K562 (cell line): ENCODE measurements at places on chromosomes 16 and 17.

DNA sequence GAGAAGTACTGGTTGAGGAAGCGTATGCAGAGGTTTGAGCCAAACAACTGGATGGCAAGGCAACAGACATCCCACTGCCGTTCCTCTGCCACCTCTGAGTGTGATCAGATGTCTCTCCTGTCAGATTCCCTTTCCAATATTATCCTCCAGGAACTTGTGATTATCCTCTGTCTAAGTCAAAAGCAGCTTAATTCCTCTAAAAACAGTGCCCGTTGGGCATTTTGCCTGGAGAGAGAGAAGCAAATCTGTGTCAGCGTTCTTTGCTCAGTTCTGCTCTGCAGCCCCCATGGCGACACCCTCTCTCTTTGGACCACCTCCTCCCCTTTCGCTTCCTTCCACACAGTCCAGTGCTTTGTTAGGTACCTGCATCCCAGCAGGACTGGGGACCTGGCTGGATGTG is 56.1 kb upstream of the TBX2 start:
- DNase-seq = no peak

GRCh38 chr17:56652628-56653027 is 59.1 kb downstream of the NOG start:
- no peak for DNase-seq

DNA sequence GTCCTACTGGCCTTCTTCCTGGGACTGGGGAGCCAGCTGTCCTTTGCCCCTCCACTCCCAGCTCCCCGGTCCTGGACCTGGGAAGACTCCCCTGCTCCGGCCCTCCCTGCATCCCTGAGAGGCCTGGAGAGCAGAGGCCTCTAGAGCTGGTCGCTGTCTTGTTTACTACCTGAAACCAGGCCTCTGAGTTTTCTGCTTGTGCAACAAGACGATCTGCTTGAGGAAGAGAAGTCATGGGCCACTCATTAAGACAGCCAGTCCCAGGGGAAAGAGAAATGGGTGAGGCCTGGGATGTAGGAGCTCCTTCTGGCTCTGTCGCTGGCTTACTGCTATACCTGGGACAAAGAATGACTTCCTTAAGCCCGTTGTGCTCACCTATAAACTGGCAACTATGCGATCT is 29.8 kb upstream of the GPRC5C start:
- DNase-seq = no peak

- no peak for DNase-seq
These were observed 254.1 kb upstream of the KCNJ16 start for GRCh38 chr17:69820876-69821473.

- peak; percentile 16 for DNase-seq
These were observed 196.4 kb downstream of the CCDC182 start for GRCh38 chr17:57548421-57549410.

- no peak for DNase-seq
These were observed 35.0 kb downstream of the NECAB2 start for GRCh38 chr16:84003038-84003437.

- DNase-seq = no peak
These were observed 171.0 kb downstream of the XYLT1 start for GRCh38 chr16:17299790-17300189.

- no peak for DNase-seq
These were observed 25.0 kb downstream of the RMI2 start for GRCh38 chr16:11370084-11370931.

DNA sequence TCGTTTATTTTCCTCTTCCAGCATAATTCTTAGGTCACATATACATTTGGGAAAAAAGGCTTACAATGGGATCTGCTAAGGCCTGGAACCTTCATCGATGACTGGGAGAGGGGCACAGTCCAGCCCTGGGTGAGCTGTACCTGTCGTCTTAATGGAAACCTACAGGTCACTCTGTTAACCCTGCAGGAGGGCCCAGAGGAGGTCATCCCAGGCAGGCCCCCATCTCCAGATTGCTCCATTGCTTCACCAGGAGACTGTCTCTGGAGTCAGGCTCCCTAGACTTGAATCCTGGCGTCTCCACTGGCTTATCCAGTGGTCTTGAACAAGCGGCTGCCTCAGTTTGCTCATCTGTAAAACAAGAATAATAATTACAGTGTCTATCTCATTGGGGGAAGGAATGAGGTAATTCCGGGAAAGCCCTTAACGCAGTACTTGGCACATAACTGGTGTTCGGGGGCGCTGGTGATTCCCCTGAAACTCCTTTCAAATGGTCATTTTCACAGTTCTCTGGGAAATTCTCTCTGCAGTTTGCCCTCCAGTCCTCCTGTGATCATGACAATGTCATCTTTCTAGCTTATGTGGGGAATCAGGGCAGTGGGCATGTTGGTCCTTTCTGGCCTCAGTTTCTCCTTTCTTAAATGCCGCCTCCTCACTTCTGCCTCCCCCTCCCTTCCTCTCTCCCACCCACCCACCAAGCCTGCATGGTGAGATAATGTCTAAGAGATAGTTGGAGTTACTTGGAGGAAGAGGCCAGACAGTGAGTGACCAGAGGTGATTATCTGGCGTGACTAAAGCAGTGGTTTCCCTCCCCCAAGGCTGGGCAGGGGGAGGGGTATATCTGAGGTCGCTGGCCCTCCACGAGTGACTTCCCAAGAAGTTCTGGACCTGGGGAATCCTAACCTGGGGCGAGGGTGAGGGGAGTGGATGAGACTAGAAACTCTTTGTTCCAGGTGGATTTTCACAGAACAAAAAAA is 31.3 kb upstream of the TAC4 start:
- peak; percentile 71 for DNase-seq

GRCh38 chr16:87229230-87230188 is 87.7 kb downstream of the C16orf95 start:
- no peak for DNase-seq

- peak; percentile 23 for DNase-seq
These were observed 325.4 kb downstream of the ZFHX3 start for GRCh38 chr16:72722552-72722951.

DNA sequence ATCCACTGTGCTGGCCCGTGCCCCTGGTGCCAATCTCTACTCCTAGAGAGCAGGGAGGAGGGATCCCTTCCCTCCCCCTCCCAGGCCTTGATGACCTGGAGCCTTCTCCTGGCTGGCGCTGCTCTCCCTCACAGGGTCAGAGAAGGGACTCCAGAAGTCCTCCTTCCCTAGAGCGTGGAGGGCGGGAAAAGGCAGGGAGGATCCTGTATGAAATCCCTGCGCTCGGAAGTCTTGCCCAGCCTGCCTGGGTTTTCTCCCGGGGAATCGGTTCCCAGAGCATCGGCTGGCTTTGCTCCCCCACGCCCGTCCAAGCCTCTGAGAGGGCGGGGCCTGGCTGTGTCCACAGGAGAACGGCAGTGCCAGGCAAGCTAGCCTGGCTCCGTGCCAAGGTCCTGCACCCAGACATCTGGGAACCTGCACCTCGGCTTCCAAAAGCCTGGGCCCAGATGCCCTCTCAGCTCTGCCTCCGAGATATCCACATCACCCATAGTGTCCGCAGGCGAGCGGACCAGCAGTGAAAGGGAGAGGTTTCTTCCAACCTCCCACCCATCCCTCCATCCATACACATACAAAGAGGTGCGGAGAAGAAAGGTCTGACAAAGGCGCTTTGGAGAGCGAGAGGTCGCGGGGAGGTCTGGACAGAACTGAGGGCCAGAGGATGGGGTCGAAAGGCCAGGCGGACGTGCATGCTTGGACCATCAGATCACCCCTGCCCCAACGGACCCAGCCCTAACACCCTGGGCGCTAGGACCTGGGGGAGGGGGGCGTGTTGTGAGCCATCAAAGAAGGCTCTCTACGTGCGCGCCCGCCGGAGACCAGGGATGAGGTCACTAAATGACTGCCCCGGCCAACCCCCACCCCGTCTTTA is 1.1 kb downstream of the MPP2 start:
- DNase-seq = peak; percentile 31

GRCh38 chr17:61456061-61456681 is 3.9 kb downstream of the TBX4 start:
- no peak for DNase-seq

DNA sequence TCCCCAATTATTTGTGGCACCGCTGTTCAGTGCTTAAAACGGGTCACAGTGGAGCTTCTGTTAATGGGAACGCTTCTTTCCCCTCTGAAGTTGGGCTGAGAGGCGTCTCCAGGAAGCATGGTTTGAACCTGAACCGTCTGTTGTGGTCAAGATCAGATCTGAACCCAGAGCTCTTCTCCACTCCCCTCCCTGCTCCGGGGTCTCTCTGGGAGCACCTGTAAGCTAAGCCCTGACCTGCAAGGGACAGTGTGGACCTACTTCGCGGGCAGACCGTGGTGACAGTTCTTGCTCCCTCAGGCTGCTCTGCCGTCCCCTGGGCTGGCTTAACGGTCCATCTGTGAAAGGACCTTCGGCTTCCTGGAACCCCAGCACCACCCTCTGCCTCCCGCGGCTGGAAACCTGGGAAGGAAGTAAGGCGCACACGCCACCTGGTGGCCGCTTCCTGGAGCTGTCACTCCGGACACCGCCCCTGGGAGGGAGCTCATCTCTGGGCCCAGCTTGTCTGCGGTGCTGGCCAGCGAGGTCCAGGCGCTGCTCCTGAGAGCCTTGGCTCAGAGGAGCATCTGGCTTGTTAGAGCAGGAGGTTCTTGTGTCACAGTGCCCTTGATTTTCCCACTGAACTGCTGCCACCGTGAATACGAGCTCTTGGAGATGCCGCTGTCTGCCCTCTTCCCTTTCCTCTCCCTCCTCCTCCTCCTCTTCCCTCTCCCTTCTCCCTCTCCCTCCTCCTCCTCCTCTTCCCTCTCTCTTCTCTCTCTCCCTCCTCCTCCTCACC is 518.5 kb upstream of the EEF2KMT start:
- DNase-seq = peak; percentile 86

DNA sequence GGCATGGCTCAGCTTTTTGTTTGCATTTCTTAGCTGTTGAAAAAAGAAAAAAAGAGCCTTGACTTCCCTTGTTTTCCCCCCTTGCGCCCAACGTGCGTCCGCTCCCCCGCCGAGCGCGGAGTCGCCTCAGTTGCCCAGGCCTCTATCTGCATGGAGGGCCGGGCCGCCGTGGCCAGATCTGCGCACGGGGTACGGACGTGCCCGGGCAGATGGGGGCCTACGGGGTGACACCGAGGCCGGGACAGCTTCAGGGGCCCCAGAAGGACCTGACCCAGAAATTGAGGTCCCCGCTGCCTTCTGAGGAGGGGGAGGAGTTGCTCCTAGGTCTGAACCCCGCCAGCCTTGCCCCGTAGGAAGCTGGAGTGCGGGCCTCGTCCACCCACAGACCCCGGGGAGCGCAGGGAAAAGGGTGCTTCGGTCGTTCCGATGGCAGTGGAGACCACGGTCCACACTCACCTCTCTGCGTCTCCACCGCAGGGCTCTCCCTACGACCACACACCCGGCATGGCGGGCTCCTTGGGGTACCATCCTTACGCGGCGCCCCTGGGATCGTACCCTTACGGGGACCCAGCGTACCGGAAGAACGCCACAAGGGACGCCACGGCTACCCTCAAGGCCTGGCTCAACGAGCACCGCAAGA is 1.5 kb downstream of the IRX5 start:
- DNase-seq = no peak

DNA sequence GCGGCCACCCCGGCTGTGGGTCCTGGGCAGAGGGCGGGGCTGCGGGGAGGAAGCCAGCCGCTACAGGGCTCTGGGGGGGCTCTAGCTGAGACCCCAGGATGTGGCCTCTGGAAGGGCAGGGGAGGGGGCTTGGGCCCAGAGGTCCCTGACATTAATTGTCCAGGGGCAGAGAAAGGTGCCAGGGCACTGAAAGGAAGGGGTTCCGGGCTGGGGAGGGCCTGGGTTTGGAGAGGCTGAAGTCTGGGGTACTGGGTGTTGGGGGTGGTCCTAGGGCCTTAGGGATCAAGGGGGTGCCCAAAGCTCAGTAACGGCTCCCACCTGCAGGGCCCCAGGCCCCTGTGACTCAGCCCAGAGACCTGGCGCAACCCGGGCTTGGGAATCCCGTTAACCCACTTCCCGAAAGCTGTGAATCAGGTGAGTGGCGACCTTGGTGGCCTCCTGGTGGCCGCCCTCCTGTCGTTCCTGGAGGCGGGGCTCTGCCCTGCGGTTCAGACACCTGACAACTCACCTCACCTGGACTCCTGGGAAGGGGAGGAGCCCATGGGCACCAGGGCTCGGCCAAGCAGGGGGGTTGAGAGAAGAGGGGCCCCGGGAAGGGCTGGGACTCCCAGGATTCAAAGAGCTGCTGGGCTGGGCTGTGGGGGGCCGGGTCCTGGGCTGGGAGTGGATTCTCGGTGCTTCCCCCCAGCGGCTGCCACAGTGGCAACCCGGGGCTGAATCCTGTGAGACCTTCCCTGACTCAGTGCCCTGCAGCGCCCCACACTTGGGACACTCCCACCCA is 465 bp upstream of the PRSS22 start:
- DNase-seq = no peak

GRCh38 chr17:82321947-82322466 is 4.6 kb upstream of the CD7 start:
- no peak for DNase-seq

DNA sequence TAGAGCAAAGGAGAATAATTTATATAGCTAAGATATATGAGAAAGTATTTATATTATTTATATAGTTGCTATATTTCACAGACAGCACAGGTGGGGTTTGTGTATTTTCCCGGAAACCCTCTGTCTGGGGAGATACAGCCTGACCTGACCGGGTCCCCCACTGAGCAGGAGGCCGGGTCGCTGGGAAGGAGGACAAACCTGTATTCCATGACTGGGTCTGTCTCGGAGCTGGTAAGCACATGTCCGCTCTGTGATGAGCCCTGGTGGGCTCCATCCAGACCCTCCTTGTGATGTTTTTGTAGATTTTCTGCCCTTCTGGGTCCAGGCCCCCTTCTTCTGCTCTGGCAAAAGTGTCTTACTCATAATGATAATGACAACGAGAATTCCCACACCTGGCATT is 27.7 kb downstream of the WNT9B start:
- no peak for DNase-seq

DNA sequence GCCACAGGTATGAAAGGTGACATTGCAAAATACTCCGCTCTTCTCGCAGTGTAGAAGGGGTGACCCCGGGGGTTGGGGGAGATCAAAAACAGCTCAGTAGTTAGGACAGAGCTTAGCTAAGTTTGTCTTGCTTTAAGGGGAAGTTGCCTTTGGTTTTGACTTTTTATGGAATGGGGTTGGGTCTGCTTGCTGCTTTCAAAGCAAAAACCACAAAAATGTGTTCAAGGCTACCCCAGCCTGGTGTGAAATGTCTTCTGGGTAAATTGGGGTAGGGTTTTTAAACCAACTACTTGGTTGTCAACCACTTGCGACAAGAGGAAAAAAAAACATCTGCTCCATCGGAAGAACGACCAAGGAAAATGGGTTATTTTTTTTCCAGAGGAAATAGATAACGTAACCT is 6.2 kb downstream of the FUS start:
- no peak for DNase-seq

DNA sequence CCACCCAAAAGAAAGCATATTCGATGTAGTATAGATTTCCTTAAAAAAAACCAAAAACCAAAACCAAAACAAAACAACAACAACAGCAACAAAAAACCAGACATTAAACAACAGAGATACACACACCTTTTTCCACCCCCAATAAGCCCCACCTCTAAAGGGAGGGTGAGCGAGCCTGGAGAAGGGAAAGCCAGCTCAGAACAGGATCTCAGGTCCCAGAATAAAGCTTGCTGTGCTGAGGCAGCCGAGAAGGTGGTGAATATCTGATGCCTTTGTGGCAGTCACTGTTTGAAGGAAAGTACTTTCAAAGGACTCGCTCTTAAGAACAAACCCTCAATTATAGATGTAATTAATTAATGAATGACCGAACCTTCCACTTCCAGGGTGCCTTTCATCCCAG is 470 bp downstream of the KRT23 start:
- DNase-seq = no peak

- peak; percentile 82 for DNase-seq
These were observed 30.3 kb upstream of the MYO15B start for GRCh38 chr17:75557075-75557851.
